SJSA1 (cell line): ENCODE measurements at places on chromosomes 2 and 18.
A peak's percentile ranks its signal among the peaks of the same experiment; 100 is the strongest.

DNA sequence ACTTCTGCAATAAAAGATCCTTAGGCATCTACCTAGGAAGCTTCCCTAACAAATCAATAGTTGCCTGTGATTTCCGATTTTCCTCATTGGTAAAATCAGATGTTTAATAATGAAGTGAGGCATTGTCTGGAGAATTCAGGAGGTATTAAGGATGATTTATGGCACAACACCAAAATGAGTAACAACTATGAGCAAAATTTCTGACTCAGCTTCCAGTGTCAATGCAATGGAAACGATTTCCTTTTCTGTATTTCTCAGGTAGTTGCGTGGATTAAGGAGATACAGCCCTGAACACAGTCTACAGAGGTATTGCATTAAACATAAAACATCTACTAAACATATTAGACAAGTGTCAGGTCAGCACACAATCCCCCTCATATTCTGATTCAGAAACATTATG is 99.5 kb downstream of the EPB41L3 start:
- H3K27me3 ChIP-seq = no peaks in the 10 kb centered on the region; the same call in 1 of the 2 replicates
- H3K4me1 ChIP-seq = no peaks in the 10 kb centered on the region
- no peak overlapping the region for H3K27ac ChIP-seq

GRCh38 chr2:189179570-189179950 is at the start of gene COL5A2:
COL5A2 (minus strand) TSS chr2:189179761; CDS start chr2:189179604, 157 bp downstream.
- no peaks in the 10 kb centered on the region for H3K27me3 ChIP-seq
- peak within 1 kb of the TSS; percentile 84 for H3K27ac ChIP-seq
- peaks cover 18% of the 10 kb centered on the region for H3K4me1 ChIP-seq
- DNase-seq = peak; percentile 86

GRCh38 chr2:36698993-36699392 is 2.5 kb downstream of the VIT start:
- H3K27me3 ChIP-seq = no peaks in the 10 kb centered on the region
- DNase-seq = no peak
- no peaks in the 10 kb centered on the region for H3K36me3 ChIP-seq
- no peak overlapping the region for H3K4me3 ChIP-seq

DNA sequence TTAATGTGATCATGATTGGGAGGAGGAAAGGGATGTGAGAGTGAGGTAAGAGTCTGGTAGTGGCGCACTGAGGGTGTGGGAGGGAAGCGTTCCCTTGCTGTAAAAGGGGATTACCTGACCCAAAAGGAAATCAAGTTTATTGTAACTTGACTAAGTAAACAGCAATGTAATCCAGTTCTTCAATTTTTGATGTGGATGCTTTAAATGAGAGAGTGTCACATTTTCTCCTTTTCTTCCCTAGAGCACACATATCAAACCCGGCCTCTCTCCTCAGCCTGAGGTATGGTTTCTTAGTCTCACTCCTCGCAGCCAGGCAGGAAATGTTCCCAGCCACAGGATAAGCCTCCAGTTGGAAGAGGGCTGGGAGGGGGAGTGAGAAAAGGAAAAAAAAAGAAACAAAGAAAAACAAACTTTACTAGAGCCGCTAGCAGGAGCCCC is 688 bp upstream of the ARHGAP28 start:
- DNase-seq = no peak
- H3K4me3 ChIP-seq = peak overlapping the region; percentile 56
- H3K36me3 ChIP-seq = no peaks in the 10 kb centered on the region
- H3K27ac ChIP-seq = no peak overlapping the region

DNA sequence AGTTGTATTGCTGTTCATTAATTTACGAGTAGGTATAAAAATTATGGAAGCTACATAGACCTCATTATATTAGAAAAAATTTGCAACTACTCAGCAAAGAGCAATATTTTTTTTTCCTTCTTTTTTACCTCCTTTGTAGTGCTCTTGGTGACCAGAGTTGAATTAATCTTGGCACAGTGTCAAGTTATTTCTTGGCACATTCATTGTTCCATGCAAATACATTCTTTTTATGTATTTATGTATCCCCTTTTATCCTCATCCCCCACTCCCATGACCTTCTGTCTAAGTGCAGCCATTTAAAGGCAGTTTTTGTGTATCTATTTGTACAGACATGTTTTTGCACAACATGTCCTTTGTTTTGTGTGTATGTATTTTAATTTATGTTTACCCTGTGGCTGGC is 224.5 kb downstream of the CCDC102B start:
- no peak overlapping the region for H3K27ac ChIP-seq
- no peaks in the 10 kb centered on the region for H3K36me3 ChIP-seq
- H3K27me3 ChIP-seq = 0 out of 2 replicates have a peak, but pooled peaks cover 3% of the 10 kb centered on the region
- H3K4me3 ChIP-seq = no peak overlapping the region

DNA sequence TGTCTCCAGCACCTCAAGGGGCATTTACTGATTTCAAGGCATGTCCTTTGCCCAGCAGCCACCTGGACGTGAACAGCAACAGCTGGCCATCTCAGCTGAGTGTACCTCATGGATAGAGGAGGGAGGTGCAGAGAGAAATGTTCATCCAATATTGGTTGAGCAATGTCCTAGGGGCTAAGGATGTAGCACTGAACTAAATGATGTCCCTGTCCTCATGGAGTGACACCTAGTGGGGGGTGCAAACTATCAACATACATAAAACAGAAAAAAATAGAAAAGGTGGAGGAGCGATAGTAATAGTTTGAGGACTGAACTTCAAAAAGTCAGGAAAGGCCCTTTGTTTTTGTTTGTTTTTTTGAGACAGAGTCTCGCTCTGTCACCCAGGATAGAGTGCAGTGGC is 4.8 kb upstream of the UGGT1 start:
- H3K36me3 ChIP-seq = peaks cover 2% of the 10 kb centered on the region
- H3K4me3 ChIP-seq = no peak overlapping the region
- H3K27ac ChIP-seq = no peak overlapping the region

DNA sequence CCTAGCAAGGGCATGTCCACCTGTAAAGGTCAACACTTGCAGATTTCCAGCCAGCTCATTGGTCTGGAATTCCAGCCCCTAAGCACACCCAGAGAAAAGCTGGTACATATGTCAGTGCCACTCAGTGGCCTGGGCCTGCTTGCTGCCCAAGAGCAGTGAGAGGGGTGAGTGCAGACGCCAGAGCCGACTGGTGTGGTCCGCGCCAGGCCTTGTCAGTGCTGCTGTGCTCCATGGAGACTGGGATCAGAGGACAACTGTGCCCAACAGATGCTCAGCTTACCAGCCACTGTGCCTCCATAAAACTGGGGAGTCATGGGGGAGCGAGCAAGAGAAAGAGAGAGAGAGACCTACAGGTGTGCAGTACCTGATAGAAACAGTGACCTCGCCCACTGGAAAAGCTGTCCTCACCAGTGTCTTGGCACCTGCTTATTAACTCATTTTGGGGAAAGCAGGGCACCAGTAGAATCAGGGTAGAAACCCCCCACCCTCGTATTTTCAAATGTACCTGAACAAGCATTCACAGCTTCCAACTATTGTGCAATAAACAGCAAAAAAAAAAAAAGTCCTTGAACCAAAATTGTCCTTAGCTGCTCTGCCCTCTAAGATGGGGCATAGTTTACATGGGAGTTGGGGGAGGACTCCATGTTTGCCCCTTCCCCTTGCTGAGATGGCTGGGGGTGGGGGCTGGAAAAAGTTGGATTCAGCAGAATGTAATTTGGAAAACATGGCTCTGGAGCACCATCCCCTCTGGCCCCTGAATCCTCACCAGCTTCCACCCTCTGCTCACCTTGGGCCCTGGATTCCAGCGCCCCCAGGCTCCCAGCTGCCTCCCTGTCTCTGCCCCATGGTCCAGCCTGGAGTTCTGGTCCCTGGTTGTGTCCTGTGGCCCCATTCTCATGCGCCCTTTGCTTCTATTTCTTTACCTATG is 1.4 kb upstream of the SP140L start:
- peaks cover 19% of the 10 kb centered on the region for H3K4me1 ChIP-seq
- H3K27ac ChIP-seq = no peak overlapping the region
- no peak overlapping the region for H3K4me3 ChIP-seq
- no peaks in the 10 kb centered on the region for H3K27me3 ChIP-seq
- no peak for DNase-seq

GRCh38 chr2:181178130-181178529 is 197.7 kb downstream of the UBE2E3 start:
- no peaks in the 10 kb centered on the region for H3K36me3 ChIP-seq
- H3K27me3 ChIP-seq = no peaks in the 10 kb centered on the region
- no peak overlapping the region for H3K27ac ChIP-seq

DNA sequence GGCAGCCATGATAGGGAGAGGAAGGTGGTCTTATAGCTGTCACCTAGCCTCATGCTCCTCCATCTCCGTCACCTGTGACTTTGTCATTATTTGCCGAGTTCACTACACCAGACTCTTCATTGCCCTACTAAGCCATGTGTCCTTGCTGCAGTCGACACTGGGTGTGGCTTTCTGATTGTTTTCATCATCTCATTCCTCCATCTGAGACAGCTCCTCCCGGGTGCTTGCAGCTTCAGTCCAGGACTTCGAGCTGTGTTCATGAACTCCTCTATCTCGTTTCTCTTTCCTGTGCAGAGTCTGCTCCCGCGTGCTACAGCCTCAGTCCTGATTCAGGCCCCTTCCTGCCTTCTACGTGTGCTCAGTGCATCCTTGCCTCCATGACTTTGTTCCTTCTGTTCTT is 295.1 kb upstream of the TNP1 start:
- no peak for DNase-seq
- no peak overlapping the region for H3K27ac ChIP-seq
- H3K4me1 ChIP-seq = no peaks in the 10 kb centered on the region
- H3K27me3 ChIP-seq = no peaks in the 10 kb centered on the region
- H3K4me3 ChIP-seq = no peak overlapping the region

- DNase-seq = no peak
- H3K27me3 ChIP-seq = no peaks in the 10 kb centered on the region
- no peak overlapping the region for H3K4me3 ChIP-seq
- H3K27ac ChIP-seq = no peak overlapping the region
- peaks cover 5% of the 10 kb centered on the region for H3K4me1 ChIP-seq
These were observed 2.2 kb downstream of the DSG2 start for GRCh38 chr18:31500051-31500688.

DNA sequence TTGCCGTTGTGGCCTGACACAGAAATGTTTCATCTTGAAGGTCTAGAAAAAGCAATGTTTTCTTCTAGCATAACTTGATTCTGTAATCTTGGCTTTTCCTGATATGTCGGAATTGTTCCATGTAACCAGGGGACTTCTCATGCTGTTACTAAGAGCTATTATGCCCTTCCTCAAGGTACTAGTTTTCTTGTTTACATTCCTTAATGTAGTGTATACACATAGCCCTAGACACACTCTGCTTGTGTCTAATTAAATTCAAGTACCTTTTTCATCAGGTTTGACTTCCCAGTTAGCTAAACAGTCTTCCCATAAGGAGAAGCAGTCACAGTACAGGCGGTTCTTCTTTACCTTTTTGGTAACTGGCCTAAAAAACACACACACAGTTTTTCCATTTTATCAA is 122.8 kb upstream of the MSH6 start:
- H3K27ac ChIP-seq = no peak overlapping the region
- H3K4me3 ChIP-seq = no peak overlapping the region
- no peak for DNase-seq
- no peaks in the 10 kb centered on the region for H3K36me3 ChIP-seq
- no peaks in the 10 kb centered on the region for H3K4me1 ChIP-seq

DNA sequence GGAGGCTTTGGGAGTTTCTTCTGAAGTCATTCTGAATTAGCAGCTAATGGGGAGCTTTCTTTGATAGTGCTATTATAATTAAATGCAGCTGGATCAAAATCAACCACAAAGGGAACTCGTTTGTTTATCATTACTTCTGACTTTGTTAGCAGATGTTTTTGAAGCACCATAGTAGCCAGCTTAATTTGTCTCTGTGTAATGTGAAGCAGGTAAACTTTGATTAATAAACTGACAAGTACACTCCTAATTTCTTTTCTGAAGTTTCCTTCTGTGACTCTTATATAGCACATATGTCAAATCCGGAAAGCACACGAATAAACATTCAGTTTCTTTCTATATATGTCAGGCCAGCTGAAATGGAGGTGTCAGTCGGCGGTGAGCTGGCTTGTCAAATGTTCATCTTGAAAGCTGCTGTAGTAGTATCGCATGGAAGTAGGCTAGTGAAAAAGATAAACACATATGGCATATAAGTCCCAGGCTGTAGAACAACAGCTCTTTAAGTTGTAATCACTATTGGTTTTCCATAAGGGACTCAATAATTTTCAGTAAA is 451.9 kb upstream of the ZEB2 start:
- H3K27ac ChIP-seq = no peak overlapping the region
- no peak overlapping the region for H3K4me3 ChIP-seq
- no peak for DNase-seq
- H3K27me3 ChIP-seq = no peaks in the 10 kb centered on the region
- no peaks in the 10 kb centered on the region for H3K4me1 ChIP-seq

DNA sequence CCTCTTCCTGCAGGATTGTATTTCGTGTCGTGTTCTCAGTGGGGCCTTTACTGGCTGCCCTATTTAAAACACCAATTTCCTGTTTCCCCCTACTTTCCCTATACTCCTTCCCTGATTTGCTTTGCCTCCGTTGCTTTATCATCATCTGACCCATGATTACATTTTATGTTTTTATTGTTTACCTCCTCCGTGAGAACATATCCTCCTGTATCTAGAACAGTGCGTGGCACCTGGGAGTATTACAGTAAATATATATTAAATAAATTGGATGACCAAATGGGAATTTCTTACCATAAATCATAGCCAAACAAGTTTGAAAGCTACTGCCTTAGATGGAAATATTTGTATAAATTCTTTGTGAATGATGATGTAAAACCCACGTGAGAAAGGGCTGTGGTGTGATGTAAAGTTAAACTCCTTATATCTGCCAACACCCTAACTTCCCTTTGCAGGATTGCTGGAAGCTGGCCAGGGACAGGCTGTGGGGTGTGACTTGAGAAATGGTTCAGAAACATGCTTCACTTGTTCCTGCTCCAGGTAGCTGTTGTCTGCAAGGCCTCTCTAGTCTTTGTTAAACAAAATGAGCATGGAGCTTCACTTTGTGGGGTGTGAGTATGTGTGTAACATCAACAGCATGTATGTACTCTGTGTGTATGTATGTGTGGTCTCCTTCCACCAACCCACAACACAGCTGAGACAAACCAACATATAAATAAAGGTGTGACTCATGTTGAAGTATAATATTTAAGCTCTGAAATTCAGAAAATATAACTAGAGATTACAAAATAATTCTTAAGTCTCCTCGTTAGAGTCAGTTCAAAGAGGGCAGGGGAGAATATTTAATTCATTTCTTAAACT is 40.3 kb downstream of the LHCGR start:
- H3K4me3 ChIP-seq = no peak overlapping the region
- H3K36me3 ChIP-seq = no peaks in the 10 kb centered on the region
- H3K27ac ChIP-seq = no peak overlapping the region
- DNase-seq = no peak
- peaks cover 14% of the 10 kb centered on the region for H3K4me1 ChIP-seq

DNA sequence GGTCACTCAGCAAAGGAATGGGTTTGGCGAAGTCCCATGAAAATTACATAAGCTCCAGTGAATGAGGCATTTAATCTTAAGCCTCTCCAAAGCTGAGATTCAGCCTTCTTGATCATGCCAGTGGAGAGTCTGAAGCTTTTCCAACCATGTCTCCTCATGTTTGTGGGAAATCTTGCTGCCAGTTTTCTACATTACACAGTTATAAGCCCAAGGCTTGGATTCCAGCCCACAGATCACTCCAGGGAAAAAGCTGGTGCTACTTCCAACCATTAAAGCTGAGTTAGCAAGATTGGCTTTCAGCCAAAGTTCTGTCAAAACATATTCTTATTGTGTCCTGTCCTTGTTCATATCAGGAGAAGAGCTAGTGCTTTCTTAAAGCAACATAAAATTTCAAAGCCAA is 293.8 kb downstream of the LRRTM4 start:
- H3K27ac ChIP-seq = no peak overlapping the region
- H3K4me3 ChIP-seq = no peak overlapping the region
- H3K27me3 ChIP-seq = no peaks in the 10 kb centered on the region
- no peaks in the 10 kb centered on the region for H3K36me3 ChIP-seq
- DNase-seq = no peak
- H3K4me1 ChIP-seq = no peaks in the 10 kb centered on the region
